AG04449 (cell line): ENCODE measurements at places on chromosomes 2 and 18.

DNA sequence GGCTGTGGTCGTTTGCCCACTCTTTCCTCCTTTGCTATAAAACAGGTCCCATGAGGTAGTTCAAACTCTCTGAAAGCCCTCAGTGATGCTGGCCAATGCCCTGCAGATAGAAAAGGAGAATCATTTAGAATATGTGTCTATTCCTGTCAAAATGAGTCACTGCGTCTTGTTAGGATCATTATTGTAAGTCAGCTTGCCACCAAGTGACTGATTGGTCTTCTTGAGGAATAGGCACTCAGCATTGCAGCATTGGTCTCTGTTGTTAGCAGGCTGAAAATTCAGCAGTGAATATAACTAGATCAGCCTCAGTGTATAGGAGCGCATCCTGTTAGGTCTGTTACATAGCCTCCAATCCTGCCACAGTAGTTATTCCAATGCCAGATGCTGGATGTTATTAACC, 28.9 kb downstream of the PRKRA start:
- DNase-seq: no peak

DNA sequence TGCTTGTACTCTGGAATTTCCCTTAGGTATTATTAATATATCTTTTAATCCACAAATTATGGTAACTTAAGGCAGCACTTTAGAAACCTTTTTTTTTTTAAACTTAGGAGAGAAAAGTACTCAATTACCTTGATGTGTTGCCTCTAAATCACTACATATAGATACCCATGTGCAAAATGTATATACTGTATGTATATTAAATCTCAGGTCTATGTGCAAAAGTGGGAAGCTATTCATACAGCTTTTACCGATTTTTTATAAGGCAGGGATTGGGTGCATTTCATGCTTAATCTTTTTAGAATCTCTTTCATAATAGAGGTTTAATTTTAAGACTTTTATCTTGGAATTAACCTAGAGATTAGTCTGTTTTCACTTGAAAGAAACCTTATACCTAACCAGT, 3.4 kb downstream of the EML4 start:
- no peak for DNase-seq

DNA sequence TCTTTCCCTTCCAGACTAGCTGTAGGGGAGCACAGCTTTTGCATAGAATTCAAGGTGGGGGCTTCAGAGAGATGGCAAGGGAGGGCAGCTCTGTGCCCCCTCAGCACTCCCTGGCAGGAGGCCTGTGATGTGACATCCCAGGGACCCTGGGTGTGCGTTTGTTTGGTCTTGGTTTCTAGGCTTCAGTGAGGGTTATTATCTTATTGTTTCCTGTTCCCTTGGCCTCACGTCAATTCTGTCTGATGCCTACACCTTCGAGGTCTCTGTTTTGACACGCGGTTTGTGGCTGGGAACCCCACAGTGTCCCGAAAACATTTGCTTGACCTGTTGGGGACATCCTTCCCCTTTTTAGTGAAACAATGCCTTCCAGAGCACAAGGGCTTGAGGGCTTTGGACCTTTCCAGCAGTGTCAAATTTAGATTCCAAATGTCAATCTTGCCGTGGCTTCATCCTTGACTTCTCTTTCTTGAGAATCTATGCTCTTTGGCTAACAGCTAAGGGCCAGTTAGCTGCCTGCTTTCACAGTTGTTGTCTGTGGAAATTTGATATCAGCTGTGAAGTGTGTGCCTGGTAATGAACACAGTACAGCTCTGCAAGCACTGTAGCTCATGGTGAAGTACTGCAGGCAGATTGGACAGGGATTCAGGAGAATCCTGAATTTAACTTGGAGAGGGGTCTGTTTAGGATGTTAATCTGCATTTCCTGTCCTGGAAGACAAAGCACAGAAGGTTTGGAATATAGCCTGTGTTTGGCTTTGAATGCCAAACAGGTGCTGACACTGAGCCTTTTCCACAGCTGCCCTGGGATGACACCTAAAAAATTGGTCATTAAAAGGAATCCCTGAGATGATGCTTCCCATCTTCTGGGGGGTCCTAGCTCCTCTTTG, 108.2 kb upstream of the CXCR4 start:
- no peak for DNase-seq

DNA sequence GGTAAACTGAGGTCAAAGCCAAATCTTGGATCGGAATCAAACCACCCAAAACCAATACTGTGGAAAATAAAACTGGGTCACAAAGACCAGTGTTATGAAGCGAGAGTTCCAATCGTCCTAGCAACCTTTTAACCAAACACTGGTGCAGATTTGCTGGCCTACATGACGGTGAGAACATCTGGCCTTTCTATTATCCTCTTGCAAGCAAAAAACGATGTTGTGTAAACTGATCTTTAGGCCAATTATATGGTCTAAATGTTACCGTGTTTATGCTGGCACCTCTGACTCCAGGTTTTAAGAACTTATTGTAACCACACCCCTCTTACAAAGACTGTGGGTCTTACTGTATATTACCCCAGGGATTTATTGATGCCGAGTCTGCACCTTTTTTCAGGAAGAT, 145.9 kb downstream of the GFPT1 start:
- no peak for DNase-seq

DNA sequence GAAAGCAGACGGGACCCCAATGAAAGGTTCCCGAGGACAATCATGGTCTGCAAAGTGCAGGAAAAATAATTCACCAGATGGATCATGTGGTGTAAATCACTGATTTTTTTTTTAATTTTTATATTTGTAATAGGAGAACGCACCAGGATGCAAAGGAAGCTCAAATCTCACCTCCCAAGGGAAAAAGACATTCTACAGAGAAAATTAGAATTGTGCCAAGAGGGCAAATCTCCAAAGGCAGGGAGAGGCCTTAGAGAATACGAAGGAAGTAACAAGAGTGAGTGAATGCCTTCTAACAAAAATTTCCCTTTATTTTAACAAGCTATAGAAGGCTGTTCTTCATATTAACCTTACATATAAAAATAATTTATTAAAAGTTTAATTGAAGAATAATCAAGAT, 90.9 kb downstream of the ANKRD44 start:
- DNase-seq: no peak

DNA sequence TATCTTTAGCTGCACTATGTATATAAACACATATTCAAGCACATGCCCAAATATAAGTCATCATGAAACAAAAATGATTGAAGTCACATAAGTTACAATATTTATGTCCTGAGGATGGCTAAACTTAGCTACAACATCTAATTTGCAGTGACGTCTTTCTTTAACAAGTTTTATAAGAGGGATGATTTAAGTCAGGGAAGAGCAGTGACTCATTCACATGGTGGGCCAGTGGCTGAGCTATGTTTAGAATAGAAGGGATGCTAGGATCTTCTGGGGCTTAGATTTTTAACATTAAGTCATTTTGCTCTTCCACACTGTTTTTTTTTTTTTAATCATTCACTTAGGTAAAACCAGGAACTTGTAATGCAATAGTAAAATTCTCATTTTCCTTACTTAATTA, 22.3 kb downstream of the ADCYAP1 start:
- DNase-seq: no peak

GRCh38 chr2:240642061-240642805, 17.0 kb downstream of the GPR35 start:
- DNase-seq: no peak

DNA sequence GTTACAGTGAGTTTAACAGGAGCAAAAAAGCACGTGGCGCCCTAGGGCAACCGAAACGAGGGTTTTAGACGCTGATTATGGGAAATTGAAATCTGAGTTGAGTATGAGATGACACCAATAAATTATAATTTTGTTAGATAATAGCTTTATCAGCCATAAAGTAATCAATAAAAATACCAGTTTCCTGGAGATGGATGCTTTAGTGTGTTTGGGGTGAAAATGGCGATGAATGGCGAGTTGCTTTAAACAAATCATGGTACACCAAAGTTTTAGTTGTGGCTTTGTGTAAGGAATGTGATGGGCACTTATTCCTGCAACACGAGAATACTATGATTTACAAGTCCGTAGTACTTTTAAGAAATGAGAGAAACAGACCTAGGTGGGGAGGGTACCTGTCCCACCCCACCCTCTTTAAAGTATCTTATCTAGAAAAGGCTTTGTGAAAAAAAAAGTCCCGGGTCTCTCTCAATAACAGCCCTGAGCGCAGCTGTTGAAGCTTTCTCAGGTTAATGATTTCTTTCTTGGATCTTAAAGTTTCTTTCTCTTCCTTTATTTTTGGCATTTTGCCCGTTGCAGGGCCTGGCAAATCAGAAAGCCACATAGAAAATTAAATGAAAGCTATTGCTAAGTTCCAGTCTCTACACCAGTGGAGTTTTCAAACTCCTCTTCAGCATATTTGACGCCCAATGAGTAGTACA, 1.5 kb upstream of the RRM2 start:
- DNase-seq: no peak

- DNase-seq: peak; percentile 23
Measured at GRCh38 chr2:240916571-240917008, 10.5 kb downstream of the CROCC2 start.

DNA sequence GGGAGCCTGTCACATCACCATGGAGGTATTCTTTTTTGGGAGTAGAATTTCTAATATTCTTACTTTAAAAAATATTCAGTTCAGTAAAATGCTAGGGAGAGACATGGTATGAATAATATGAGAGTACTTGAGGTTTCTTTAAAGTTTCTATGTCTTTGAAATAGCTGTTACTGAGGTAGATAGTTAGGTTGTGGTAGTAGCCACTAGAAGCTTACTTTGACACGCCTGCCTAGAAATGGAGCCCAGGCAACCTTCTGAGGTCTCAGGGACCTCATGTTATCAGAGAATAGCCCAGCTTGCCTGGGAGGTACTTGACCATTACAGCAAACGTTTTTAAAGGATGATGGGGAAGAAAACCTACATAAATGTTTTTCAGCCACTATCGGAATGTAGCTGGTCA, 131.2 kb downstream of the AGPS start:
- DNase-seq: no peak

DNA sequence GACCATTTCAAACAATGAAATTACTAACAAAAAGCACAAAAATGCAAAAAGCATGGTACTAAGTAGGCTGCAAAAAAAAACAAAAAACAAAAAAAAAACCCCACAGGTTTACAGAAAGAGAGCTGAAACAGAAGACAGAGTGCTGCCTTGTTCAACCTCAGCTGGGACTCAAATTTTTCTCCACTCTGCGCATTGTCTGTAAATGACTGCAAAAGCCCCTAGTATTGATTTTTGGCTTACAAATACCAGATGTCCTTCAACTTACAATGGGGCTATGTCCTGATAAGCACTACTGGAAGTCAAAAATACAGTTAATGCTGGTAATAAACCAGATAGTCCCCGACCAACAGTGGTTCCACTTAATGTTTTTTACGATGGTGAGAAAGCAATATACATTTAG, 42.2 kb downstream of the UBE2E3 start:
- no peak for DNase-seq

- DNase-seq: no peak
Measured at GRCh38 chr2:173669271-173669853, 295.8 kb downstream of the SP3 start.

GRCh38 chr2:23452853-23453420, 68.0 kb downstream of the KLHL29 start:
- no peak for DNase-seq

DNA sequence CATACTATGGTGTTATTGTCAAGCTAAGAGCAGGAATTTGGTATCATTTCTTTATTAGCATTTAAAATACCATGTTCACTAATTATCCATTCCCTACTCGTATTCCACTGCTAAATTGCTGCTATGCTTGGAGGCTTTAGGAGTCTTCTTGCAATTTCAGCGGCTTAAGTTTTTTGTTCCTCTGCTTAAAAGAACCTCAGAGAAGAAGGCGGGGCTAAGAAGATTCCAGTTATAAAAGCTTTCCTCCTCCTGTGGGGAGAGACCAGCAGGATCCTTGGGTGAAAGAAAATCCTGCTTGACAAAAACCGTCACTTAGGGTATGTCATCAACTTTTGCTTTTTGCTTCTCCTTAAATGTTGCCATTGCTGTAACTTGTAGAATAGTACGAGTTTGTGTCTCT, at the start of gene TRPM8:
TRPM8 (plus strand) TSS at position 258 of the 400 bp plus-strand sequence. CDS start 9,165 bp downstream, outside the sequence.
- DNase-seq: no peak

- no peak for DNase-seq
Measured at GRCh38 chr2:100653449-100654035, 90.7 kb downstream of the PDCL3 start.

DNA sequence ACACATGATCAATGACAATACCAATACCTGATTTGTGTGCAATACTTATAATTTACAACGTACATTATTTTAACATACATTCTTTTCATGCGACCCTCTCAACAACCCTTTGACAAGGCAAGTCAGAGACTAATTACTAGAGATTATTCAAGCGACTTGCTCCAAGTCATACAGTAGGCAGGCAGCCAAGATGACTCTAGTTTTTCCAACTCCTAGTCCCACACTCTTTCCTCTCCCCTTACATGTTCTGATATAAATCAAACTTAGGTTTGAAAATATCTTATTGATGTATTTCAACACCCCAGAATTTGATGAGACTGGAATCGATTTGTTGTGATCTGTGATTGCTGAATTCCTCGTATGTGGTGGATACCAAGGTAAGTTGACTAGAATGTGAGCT, 8.0 kb upstream of the CYP27C1 start:
- no peak for DNase-seq

DNA sequence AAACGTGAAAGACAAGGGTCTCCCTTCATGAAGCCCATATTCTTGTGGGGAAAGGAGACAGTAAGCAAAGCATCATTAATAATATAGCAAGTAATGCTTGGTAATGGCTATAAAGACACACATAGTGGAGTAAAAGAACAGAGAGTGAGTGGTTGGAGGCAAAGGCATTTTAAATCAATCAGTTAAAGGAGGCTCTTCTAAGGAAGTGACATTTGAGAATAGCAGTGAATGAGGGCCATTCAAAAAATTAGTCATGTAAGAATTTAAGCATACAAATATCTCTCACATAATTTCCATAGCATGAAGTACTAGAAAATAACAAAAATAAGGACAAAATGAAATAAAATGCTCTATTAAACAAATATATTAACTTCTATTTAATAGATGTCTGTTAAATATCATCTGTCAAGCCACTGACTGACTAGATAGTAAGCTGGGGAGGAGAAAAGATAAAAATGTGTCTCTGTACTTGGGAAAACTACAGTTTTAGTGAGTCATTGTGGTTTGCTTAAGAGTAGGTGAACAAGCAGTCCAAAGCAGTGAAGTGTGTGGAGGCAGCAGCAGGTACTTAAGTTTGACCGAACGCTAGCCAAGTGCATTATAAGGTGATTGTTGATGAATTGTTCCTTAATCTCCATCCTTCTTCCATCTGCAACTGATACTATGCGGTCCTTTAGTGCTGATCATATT, 160.1 kb downstream of the PARD3B start:
- DNase-seq: no peak
